NCI-H1417 treated with DMSO at 0.1 percent for 48 hours (cell line): ENCODE measurements at places on chromosomes 7 and 10.

DNA sequence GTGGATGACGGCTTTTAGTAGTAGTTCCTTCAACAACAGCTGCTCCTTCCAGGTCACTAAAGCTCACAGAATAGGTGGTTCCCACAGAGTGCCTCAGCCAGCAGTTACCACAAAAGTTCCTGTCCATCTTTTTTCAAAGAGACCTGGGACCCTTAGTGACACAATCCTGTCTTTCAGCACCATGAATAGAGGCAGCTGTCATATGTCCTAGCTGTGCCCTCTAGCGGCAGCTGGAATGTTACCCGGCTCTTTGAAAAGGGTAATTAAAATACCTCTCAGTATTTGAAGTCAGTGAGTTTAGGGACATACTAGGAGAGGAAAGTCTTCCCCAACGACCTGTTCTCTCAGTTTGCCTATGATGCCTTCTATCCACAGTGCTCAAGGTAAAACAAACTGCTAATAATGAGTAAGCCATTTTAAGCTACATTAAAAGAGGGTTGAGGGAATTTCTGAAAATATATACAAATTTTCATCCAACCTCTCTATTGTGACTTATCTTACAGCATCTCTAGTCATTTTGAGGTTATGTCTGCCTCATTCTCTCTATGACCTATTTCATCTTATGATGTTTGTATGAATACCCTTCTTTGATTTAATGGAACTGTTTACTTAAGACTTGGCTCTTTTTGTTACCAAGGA lies 290.8 kb downstream of the NXPH1 start:
- no peak for DNase-seq

GRCh38 chr7:88866265-88866863 lies 70.8 kb upstream of the TEX47 start:
- no peak for DNase-seq

- no peak for DNase-seq
These were observed 618 bp downstream of the KIF5B start for GRCh38 chr10:32055478-32056135.

DNA sequence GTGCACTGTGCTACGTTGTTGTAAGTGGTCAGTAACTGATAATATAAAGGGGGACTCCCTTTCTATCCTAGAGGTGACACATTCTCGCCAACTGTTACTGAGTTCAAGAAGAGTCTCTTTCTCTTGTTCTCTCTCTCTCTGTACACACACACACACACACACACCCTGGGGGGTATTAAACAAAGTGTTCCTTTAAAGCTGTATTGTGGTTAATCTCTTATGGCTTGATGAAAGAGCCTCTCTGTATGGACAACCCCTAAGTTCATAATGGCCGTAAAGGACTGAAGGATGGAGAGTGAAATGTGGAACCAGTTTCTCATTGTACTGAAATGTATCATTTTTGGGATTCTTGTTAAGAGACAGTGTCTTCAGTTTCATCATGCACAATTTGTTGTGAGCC lies 145.2 kb upstream of the BMPER start:
- DNase-seq, result no peak

DNA sequence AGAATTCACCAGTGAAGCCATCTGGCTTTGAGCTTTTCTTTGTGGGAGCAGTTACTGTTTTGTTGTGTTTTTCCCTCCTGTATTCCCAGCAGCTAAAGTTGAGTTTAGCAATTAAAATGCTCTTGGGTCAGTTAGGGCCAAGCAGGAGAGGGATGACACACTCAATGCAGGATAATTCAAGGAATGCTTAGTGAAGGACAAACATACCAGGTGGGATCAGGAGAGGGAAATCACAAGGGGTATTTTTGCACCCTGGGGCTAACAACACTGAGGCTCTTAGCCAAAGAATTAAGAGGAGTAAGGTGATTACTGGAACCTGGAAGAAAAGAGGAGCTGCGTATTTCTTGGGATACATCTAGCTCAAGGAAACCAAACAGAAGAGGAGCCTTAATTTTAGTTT lies 82.4 kb upstream of the KCND2 start:
- no peak for DNase-seq

DNA sequence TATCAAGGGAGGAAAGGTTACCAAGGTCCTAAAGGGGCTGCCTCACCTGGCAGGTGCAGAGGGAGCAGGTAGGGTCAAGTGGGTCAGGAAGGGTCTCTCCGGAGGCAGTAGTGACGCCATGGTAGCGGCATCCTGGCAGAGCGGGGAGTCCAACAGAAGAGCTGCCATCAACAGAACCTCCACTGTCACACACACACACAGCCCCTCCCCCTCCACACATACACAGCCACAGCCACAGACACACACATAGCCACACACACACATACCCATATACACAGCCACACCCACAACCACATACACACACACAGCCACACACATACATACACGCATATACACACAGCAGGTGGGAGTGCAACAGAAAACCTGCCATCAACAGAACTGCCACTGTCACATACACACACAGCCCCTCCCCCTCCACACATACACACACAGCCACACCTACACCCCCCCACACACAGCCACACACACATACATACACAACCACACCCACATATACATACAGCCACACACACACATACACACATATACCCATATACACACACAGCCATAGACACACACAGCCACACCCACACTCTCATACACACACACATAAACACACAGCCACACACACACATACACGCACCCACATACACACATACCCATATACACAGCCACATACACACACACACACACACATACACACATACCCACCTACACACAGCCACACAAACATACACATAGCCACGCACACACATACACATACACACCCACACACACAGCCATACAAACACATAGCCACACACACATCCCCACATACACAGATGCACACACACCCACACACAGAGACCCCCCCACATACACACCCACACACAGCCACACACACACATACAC lies 23.1 kb downstream of the KCP start:
- no peak for DNase-seq

GRCh38 chr10:58451193-58451889 lies 61.3 kb upstream of the BICC1 start:
- DNase-seq, result no peak

DNA sequence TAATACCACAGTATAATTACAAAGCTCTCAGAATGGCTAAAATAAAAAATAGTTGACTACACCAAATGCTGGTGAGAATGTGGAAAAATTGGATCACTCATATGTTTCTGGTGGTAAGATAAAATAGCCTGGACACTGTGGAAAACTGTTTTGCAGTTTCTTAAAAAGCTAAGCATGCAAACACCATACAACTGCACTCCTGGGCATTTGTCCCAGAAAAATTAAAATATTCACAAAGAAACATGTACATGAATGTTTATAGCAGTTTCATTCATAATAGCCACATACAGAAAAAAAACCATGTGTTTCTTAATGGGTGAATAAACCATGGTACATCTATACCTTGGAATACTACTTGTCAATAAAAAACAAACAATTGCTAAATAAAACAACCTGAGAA lies 172.9 kb downstream of the AHR start:
- DNase-seq, result no peak

DNA sequence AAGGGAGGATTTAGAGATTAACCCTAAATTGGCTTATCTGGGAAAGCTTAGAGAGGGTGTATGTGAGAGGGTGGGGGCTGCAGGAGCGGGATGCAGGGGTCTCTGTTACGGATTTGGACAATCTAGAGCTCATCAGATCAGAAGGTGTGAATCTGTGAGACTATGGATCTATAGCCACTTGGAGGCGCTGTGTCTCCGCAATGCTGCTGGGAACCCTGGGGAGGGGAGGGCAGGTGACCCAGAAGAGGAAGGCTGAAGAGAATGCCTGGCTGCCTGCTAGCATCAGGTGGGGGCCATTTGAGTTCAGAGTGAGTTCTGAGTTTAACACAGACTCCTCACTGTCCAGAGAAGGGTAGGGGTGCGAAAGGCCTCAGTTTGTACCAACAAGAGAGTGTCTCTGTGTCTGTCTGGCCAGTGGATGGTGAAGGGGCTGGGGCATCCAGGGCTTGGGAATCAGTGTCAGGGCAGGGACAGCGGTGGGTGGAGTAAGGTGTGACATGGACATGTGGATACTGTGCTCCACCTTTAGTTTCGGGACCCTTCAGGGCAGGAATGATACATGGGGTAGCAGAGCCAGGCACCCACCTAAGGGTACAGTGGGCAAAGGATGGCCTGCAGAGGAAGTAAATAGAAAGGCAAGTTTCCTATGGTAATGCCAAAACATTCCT lies 187.3 kb upstream of the PRSS58 start:
- no peak for DNase-seq

DNA sequence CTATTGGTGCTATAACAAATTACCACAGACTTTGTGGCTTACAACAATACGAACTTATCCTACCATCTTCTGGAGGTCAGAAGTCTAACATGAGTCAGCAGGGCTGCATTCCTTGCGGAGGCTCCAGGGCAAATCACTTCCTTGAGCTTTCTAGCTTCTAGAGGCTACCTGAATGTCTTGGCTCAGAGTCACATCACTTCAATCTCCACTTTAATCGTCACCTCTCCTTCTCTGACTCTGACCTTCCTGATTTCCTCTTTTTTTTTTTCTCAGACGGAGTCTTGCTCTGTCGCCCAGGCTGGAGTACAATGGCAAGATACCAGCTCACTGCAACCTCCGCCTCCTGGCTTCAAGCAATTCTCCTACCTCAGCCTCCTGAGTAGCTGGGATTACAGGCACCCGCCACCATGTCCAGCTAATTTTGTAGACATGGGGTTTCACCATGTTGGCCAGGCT lies 44.6 kb upstream of the ANAPC16 start:
- no peak for DNase-seq

GRCh38 chr10:76299501-76299900 lies 868.1 kb downstream of the LRMDA start:
- no peak for DNase-seq

DNA sequence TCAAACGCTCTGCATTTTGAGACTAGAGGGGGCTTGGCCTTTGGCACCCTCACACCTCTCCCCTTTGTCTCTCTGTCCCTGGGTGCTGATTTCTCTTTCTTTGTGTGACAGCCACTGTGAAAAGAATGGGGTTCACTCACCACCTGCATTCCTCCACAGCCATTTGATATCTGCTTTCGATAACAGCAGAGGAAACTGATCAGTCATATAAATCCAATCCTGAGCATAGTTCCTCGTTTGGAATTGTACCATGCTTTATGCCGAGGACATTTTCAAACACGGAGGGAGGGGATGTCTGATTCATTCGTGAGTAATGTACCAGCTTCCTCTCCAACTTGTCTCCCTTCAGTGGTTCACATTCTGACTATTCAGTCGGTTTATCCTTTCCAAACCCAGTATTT lies 15.8 kb downstream of the MET start:
- no peak for DNase-seq

DNA sequence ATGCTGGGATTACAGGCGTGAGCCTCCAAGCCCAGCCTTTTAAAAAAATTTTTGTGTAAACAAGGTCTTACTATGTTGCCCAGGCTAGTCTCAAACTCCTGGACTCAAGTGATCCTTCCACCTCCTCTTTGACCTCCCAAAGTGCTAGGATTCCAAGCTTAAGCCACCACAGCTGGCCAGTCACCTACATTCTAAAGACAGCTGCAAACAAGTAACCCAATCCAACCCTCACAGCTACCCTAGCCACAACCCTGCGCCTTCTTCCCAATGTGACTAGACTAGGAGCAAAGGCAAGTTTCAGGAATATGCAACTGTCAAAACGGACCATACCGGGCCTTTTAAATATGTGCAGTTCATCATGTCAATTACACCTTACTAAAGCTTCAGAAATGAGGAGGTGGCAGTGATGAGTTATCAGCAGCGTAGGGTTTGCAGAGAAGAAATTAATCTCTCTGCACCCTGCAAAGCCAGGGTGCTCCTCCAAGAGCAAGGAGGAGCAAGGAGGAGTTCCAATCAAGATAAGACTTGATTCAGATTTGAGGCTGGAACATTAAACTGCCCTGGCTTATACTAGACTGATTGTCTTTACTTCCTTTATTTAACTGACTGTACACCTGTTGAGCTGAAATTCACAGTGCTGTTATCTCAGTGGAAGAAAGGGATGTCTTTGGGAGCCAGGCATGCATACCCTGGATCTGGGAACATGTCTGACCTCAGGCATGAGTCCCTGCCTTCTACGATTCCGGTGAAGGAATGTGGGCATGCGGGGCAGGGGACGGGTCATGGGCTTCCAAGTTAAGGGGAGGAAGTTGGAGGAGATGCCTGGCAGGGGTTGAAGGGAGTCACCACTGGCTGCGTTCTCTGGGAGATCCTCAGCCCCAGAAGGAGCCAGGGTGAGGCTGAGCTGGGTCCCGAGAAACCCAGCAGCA lies 15.5 kb upstream of the TMEM120A start:
- no peak for DNase-seq

- no peak for DNase-seq
These were observed 4.8 kb downstream of the BAMBI start for GRCh38 chr10:28681928-28682750.

GRCh38 chr7:102292813-102293798 lies 6.4 kb downstream of the SH2B2 start:
- DNase-seq, result no peak
